Bronchus fibroblast of lung (primary cell): ENCODE measurements at places on chromosomes 11 and 22. TPM values are rescaled to one million over a fixed set of nuclear protein-coding genes. Genes with fewer than 3 reads are reported as not detected.

Gene EPS8L2
- 11.8 and 13.5 TPM in 2 replicates for total RNA-seq

Gene MPEG1
- total RNA-seq: not detected in 2 replicates

Gene CLCF1
- 4.0 and 5.4 TPM in 2 replicates for total RNA-seq

Gene MISFA
- total RNA-seq: 0.34 TPM in 1 of 2 replicates, not detected in the other

Gene OR5B21
- total RNA-seq: not detected in 2 replicates

Gene APBB1
- total RNA-seq: 41.0 and 42.2 TPM in 2 replicates

Gene SERHL2
- total RNA-seq: 2.4 and 3.0 TPM in 2 replicates

Gene B4GALNT4
- total RNA-seq: 4.7 and 10.7 TPM in 2 replicates

Gene OR5P2
- total RNA-seq: not detected in 2 replicates

Gene OR6A2
- total RNA-seq: not detected in 2 replicates

Gene RGL4
- not detected in 2 replicates for total RNA-seq

Gene SLC29A2
- total RNA-seq: 3.7 and 4.9 TPM in 2 replicates

Gene BDNF
- 7.1 and 8.4 TPM in 2 replicates for total RNA-seq

Gene TBX10
- not detected in 2 replicates for total RNA-seq
